Esophagus squamous epithelium (tissue), 5 donors: ENCODE measurements at places on chromosomes 4 and X. TPM values are rescaled to one million over a fixed set of nuclear protein-coding genes. Genes with fewer than 3 reads are reported as not detected.
A peak's percentile ranks its signal among the peaks of the same experiment; 100 is the strongest.

Gene FAAH2
- 9.0 TPM for total RNA-seq

- H3K4me1 ChIP-seq: no peaks in the 10 kb centered on the region
- no peaks in the 10 kb centered on the region for H3K27me3 ChIP-seq
- no peak overlapping the region for H3K27ac ChIP-seq
- H3K4me3 ChIP-seq: no peak overlapping the region
Measured at GRCh38 chrX:3046253-3047240, 5.3 kb downstream of the ARSF start.

Gene HELT
- total RNA-seq: not detected

Gene PAGE2B
- total RNA-seq: not detected

DNA sequence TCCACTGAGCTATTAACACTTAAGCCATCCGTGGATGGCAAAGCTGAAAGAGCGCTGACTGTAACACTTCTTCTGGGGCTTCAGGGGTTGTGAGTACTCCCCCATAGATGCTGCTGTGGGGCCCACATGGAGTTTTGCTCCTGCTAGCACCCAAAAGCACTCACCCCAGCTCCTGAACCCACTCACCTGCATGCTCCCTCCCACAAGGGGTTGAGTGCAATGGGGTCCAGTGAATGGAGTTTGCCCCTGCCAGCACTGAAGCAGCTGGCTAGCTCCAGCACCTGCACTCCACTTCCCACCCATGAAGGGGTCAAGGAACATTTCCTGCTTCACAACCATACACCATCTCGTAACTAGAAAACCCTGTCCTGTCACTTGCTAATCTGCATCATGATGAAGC is 78.9 kb downstream of the IL21 start:
- no peak for DNase-seq
- H3K4me3 ChIP-seq: no peak overlapping the region
- H3K27ac ChIP-seq: no peak overlapping the region

- H3K4me3 ChIP-seq: no peak overlapping the region
- no peaks in the 10 kb centered on the region for H3K27me3 ChIP-seq
- no peaks in the 10 kb centered on the region for H3K4me1 ChIP-seq
- no peaks in the 10 kb centered on the region for H3K36me3 ChIP-seq
- no peak overlapping the region for H3K27ac ChIP-seq
Measured at GRCh38 chrX:2416851-2417604, 83.7 kb downstream of the DHRSX start.

Gene CDKL2
- total RNA-seq: 0.13 TPM

DNA sequence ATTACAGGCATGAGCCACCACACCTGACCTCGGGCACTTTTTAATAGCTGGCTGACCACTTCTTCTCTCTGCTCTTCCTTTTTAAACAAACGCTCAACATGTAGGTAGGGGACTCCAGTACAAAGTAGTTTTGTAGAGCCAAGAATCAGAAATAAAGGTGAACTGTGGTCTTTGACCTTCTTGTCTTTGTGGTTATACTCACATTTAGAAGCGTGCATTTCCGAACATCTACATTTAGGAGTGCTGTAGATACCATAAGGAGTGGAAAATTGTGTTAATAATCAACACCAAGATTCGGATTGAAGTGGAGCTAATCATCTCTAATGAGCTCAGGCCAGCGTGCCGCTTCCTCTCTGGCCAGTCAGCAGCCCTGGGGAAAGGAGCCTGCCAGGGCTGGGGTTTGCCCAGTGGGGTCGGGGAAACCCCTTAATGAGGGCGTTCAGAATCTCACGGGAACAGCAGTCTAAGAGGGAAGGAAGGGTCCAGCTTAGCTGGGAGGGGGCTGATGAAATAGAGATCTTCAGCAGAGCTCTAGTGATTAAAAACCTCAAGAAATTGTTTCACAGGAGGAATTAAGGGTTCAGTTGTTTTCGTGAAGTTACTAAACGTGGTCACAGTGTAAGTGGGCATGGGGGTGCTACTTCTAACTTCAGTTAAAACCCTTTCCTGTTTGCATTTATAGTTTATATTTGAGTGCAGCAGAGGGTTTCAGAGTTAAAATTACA is 81.2 kb downstream of the GAB1 start:
- H3K27me3 ChIP-seq: no peaks in the 10 kb centered on the region
- DNase-seq: no peak

GRCh38 chr4:155616117-155616516 is 50.5 kb upstream of the GUCY1A1 start:
- H3K27me3 ChIP-seq: no peaks in the 10 kb centered on the region
- H3K4me1 ChIP-seq: no peaks in the 10 kb centered on the region
- no peak overlapping the region for H3K27ac ChIP-seq
- H3K36me3 ChIP-seq: no peaks in the 10 kb centered on the region
- DNase-seq: no peak

DNA sequence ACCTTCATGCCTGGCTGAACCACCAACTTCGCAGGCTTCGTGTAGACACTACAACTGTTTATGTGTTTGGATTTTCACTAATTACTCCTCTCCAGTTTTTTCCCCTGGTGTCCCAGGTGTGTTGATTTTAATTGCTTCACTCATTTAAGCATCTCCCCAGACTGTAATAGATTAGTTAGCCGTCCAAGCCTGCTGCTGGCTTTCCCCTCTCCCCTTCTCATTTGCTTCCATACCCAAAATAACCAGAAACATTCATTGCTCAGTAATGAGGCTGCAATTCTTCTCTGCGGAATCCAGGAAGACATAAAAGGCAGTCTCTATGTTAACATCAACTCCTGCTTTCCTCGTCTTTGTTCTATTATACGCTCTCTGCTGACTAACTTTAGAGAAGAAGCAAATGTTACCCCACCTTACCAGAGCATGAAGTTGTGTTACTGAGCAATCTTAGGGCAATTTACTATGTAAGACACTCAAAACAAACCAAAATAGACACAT is 37.9 kb upstream of the SCRG1 start:
- no peaks in the 10 kb centered on the region for H3K27me3 ChIP-seq
- H3K4me1 ChIP-seq: no peaks in the 10 kb centered on the region
- no peak overlapping the region for H3K27ac ChIP-seq
- no peak overlapping the region for H3K4me3 ChIP-seq
- no peaks in the 10 kb centered on the region for H3K36me3 ChIP-seq
- DNase-seq: no peak

Gene PABPC1L2B
- not detected for total RNA-seq

DNA sequence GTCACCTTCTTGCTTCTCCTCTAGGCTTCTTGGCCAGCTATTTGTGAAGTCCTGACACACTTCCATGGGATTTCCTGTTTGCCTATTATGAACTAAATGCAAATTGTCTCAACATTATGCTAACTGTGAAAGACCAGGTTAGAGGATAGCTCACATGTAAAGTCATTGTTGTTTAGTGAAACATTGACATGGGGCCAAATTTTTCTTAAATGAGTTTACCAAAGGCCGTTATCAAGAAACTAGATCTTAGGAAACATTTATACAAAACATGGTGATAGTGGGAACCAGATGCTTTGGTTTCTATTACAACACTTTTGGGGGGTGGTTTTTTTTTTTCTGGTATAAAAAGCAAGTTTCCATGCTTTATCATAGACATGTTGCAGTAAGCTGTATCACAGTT is 466.8 kb upstream of the FAM241A start:
- no peaks in the 10 kb centered on the region for H3K36me3 ChIP-seq
- H3K4me1 ChIP-seq: no peaks in the 10 kb centered on the region
- no peaks in the 10 kb centered on the region for H3K27me3 ChIP-seq
- H3K27ac ChIP-seq: no peak overlapping the region
- no peak for DNase-seq

GRCh38 chr4:182645511-182645910 is 271.7 kb downstream of the DCTD start:
- no peak overlapping the region for H3K27ac ChIP-seq
- H3K27me3 ChIP-seq: no peaks in the 10 kb centered on the region
- H3K4me1 ChIP-seq: no peaks in the 10 kb centered on the region
- H3K4me3 ChIP-seq: no peak overlapping the region
- no peaks in the 10 kb centered on the region for H3K36me3 ChIP-seq
- DNase-seq: no peak

- H3K27me3 ChIP-seq: no peaks in the 10 kb centered on the region
- H3K4me3 ChIP-seq: no peak overlapping the region
- no peaks in the 10 kb centered on the region for H3K36me3 ChIP-seq
- H3K27ac ChIP-seq: no peak overlapping the region
- peaks cover 7% of the 10 kb centered on the region for H3K4me1 ChIP-seq
- no peak for DNase-seq
Measured at GRCh38 chr4:152195888-152196287, 340.0 kb downstream of the FBXW7 start.

DNA sequence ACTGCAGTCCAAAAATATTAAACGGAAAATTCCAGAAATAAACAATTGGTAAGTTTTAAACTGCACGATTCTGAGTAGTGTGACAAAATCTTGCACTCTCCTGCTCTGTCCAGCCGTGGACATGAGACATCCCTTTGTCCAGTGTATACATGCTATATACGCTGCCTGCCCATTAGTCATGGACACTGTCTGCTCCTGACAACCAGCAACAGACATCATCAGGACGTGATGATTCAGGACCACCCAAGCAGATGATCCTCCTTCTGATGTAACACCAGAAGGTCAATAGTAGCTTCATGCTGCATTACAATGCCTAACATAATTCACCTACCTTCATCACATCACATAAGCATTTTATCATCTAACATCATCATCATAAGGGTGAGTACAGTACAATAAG is 36.3 kb downstream of the ATRX start:
- H3K4me1 ChIP-seq: no peaks in the 10 kb centered on the region
- DNase-seq: no peak
- H3K27me3 ChIP-seq: no peaks in the 10 kb centered on the region

- H3K27me3 ChIP-seq: no peaks in the 10 kb centered on the region
- peak overlapping the region; percentile 99 for H3K27ac ChIP-seq
Measured at GRCh38 chr4:145177511-145177905, 2.9 kb downstream of the OTUD4 start.

DNA sequence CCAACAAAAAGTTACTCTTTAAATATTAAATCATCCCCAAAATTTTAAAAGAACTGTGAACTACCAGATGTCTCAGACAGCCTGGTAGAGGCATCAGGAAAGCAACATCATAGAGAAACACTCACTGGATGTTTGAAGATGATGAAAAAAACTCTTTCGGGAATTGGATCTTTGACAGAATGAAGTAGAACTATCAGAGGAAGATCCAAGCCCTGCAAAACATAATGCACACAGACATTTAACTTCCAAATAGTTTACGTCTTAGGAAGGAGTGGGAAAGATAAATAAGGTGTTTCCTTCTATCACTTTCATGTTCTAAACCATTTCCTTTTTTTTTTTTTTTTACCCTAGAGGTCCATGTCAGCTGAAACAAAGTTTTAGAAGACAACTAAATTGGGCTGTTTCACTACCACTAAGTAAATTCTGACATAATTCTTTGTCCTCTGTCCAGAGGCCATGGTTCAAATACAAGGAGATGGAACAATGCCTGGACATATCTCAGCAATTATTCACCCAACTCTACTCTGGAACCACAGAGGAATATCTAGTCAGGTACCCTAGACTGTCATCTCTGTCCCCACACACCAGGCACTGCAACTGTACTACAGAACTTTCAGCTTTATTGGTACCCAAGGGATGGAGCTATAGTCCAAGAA is 217.7 kb upstream of the INTU start:
- H3K36me3 ChIP-seq: no peaks in the 10 kb centered on the region
- no peak overlapping the region for H3K27ac ChIP-seq
- no peak overlapping the region for H3K4me3 ChIP-seq
- DNase-seq: no peak
- H3K27me3 ChIP-seq: no peaks in the 10 kb centered on the region
- no peaks in the 10 kb centered on the region for H3K4me1 ChIP-seq

DNA sequence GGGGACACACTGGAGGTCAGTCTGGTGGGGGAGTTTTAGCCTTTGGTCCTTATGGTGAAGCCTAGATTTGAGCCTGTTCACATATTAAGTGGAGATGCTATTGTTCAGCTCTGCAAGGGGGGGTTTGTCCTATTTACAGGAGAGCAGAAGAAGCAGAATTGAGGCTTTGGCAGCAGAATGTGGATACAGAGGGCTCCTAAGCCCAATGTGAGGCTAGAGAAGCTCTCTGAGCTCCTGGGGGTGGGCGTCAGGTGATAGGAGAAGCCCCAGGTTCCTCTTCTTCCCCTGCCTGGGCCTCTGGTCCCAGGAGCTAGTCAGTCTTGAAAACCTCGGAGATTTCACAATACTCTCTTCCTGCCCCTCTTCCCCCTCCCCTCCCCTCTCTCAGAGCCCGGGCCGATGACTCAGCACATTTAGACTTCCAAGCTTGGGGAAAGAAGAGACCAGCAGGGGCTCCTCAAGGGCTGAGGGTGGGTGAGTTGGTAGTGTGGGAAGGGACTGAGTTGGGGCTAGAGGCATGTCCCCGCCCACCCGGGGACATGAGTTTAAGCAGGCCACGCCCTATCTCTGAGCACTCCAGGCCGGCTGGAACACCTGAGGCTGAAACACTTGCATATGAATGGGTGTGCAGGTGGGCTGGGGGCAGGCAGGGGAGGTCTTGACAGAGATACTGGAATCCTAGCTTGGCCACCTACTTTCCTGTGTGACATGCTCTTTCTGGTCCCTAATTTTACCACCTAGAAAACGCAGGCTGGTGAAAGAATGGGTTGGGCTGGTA is 3.4 kb downstream of the TFE3 start:
- peak overlapping the region; percentile 70 for H3K27ac ChIP-seq
- H3K4me1 ChIP-seq: peaks cover 20% of the 10 kb centered on the region
- no peak for DNase-seq
- peaks cover 45% of the 10 kb centered on the region for H3K36me3 ChIP-seq

DNA sequence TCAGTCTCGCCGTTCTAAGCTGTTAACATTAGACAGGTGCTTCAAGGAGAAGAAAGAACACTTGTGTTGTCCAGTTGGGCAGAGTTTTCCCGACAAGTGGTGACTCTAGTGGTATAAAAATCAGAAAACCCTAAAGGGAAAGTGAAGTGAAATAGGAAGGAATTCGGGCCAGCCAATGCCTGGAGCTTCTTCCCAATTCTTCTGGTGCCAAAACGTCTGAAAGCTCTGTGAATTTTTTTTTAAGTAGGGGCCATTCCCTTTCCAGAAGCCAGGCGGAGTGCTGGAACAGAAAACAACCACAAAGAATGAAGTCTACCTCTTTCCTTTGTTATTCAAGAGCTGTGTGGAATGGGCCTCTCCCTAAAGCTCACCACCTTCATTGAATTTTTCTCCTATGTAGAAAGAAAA is 43.1 kb upstream of the PPARGC1A start:
- no peak for DNase-seq
- H3K27me3 ChIP-seq: no peaks in the 10 kb centered on the region
- H3K4me3 ChIP-seq: no peak overlapping the region
- no peaks in the 10 kb centered on the region for H3K36me3 ChIP-seq

GRCh38 chr4:24063731-24064130 is 173.9 kb upstream of the PPARGC1A start:
- H3K4me3 ChIP-seq: no peak overlapping the region
- no peaks in the 10 kb centered on the region for H3K4me1 ChIP-seq
- no peaks in the 10 kb centered on the region for H3K36me3 ChIP-seq
- DNase-seq: no peak
- no peaks in the 10 kb centered on the region for H3K27me3 ChIP-seq

Gene TMPRSS11D
- 45.0 TPM for total RNA-seq

GRCh38 chrX:80022363-80023031 is 7.9 kb downstream of the TBX22 start:
- no peak overlapping the region for H3K27ac ChIP-seq
- DNase-seq: no peak
- H3K36me3 ChIP-seq: no peaks in the 10 kb centered on the region
- no peaks in the 10 kb centered on the region for H3K4me1 ChIP-seq

GRCh38 chrX:130556951-130557350 is 155.2 kb downstream of the RBMX2 start:
- H3K36me3 ChIP-seq: no peaks in the 10 kb centered on the region
- no peaks in the 10 kb centered on the region for H3K4me1 ChIP-seq
- no peak overlapping the region for H3K27ac ChIP-seq

Gene MAGEA2
- not detected for total RNA-seq

Gene ITIH6
- not detected for total RNA-seq

Gene CHRNA9
- total RNA-seq: not detected

Gene PCDH7
- 12.0 TPM for total RNA-seq

- no peak overlapping the region for H3K27ac ChIP-seq
- H3K27me3 ChIP-seq: no peaks in the 10 kb centered on the region
- DNase-seq: no peak
- H3K4me3 ChIP-seq: no peak overlapping the region
Measured at GRCh38 chr4:18440527-18441202, 419.1 kb upstream of the LCORL start.
